HCT116 (cell line): ENCODE measurements at places on chromosomes 11 and 22.

GRCh38 chr22:43862074-43862881, at the start of gene SULT4A1:
TSS of gene SULT4A1 (minus strand) at chr22:43862513. CDS start at chr22:43862382, 131 bp downstream.
- peak; percentile 19 for DNase-seq

DNA sequence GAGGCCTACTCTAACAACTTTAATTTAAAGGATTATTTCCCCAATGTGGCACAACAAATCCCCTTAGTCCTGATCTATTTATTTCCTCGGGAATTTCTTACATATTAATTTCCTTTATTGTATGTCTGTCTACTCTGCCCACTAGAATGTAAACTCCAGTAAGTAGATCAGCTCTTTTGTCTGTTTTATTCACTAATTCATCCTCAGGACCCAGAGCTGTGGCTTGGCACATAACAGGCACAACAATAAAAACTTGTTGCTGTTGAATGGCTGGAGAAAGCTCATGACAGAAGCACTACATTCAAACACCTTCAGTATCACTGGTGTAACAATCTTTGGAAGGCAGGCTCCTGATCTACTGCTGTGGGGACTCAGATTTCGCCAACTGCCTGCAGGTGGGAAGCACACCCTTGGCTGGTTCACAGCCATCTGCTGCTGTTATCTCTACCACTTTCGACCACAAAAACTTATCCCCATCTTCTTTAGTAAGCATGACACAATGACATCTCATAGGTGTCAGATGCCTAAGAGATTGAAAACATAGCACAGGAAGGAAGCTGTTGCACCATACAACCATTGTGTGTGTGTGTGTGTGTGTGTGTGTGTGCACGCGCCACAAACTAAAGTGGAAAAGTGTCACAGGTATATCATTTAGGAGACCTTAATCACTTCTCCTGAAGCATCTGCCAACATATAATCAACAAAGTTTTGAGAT, 11.9 kb downstream of the HIRA start:
- no peak for DNase-seq

GRCh38 chr11:60984149-60984548, 12.7 kb downstream of the CD6 start:
- no peak for DNase-seq

- no peak for DNase-seq
These were observed 35.0 kb downstream of the MAFF start for GRCh38 chr22:38236786-38237185.

DNA sequence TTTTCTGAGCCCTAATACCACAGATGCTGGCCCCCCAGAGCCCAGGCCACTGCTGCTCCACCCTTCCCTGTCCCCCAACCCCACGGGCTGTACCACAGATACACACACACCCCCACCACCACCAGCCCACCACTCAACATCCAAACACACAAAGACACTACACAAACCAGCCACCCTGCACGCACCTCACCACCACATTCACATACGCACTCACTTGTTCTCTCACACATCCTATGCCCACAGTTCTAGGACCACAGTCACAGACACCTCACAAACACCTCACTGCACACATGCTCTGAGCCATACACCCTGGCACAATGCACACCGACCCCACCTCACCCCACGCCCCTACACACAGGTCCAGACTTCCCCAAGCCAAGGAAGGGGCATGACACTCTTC, 22.5 kb upstream of the OAF start:
- no peak for DNase-seq

GRCh38 chr22:44691796-44692661, 10.0 kb upstream of the PRR5 start:
- DNase-seq: no peak

DNA sequence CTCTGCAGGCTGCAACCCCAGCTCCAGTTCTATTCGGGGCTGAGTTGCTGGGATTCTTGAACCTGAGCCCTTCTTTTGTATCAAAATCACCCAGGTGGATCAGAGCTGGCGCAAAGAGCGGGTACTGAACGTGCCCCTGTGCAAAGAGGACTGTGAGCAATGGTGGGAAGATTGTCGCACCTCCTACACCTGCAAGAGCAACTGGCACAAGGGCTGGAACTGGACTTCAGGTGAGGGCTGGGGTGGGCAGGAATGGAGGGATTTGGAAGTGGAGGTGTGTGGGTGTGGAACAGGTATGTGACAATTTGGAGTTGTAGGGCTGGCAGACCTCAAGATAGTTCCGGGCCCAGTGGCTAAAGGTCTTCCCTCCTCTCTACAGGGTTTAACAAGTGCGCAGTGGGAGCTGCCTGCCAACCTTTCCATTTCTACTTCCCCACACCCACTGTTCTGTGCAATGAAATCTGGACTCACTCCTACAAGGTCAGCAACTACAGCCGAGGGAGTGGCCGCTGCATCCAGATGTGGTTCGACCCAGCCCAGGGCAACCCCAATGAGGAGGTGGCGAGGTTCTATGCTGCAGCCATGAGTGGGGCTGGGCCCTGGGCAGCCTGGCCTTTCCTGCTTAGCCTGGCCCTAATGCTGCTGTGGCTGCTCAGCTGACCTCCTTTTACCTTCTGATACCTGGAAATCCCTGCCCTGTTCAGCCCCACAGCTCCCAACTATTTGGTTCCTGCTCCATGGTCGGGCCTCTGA, 3.8 kb downstream of the FOLR1 start:
- no peak for DNase-seq

DNA sequence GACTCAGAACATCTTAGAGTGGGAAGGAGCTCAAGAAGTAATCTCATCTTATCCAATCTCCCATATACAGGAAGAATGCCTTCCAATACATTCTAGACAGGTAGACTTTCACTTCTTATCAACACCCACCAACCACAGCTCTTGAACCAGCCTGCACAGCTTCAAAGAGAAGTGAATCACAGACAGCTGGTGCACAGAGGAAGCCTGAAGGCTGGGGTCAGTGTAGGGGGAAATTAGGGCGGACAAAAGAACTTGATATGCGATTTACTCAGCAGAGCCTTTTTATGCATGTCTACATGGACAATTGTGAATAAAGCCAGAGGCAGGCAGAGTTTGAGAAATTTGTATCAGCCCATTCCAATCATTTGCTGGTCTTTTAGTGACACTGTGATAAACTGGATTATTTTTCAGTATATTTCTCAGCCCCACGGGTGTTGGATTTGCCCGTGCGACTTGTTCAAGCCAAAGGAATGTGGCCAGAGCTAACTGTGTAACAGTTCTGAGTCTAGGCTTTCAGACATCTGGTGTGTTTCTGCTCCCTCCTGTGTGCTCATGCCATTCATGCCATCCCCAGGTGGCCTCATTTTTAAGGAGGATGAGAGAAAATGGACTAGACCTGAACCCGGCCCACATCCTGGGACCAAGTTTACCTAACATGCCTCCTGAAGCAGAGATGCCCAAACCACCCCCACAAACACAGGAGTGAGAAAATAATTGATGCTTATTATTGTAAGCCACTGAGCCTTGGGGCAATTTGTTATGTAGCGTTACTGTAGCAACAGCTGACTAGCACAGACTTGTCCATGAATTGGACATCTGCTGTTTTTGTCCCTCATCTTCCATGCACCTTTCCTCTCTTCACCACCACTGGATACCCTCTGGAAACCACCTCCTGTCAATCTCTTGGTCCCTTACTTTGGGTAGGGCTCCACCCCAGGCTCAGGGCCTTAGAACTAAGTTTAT, 137.5 kb upstream of the HSD17B12 start:
- DNase-seq: no peak

DNA sequence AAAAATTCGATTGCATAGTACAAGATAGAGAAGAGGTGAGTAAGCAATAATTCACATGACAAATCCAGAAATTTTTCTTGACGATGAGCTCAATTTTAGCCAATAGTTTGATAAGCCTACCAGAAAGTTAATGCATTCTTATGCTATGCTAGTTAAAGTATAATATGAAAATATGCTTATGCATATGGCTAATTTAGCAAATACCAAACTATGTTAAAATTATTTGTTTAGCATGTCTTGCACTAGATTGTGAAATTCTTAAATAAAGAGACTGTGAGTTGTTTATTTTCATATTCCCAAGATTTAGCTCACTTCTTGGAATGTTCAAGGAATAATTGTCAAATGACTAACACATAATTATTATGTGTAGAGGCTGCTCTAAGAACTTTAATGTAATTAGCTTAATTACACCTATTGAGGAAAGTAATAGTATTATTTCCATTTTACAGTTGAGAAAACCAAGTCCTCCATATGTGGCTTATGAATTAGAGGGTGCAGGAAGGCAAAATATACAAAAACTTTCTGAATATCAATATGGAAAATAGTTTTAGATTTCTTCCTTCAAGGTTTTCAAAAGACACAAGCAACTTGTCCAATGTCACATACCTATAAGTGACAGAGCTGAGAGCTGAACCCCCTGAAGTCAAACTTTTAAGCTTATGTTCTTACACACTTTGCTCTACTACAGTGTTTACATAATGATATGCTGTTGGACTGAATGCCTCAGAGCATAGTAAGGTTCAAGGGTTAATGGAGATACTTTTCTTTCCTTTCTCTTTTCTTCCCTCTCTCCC, 45.9 kb upstream of the ARHGAP20 start:
- no peak for DNase-seq

GRCh38 chr22:47298017-47298785, 535.8 kb downstream of the TBC1D22A start:
- DNase-seq: no peak

DNA sequence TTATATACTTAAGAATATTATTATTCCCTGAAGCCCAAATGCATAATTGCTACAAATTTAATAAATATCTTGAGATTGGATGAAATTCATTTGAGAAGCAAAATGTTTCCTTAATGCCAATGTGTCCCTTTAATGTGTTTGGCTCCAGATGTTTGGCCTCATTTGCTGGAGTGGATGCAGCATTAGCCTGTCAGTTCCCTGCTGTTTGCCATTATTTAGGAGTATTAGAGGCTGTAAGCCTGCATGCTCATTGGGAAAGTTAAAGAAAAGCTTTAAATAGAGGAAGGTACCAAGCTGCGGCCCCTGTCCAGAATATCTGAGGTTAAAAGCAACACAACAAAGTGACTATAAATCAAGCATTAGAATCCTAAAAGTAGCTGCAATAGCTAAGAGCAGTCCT, 54.8 kb upstream of the PITPNB start:
- DNase-seq: no peak

- DNase-seq: no peak
These were observed 57.8 kb downstream of the NXPE1 start for GRCh38 chr11:114501901-114502300.

DNA sequence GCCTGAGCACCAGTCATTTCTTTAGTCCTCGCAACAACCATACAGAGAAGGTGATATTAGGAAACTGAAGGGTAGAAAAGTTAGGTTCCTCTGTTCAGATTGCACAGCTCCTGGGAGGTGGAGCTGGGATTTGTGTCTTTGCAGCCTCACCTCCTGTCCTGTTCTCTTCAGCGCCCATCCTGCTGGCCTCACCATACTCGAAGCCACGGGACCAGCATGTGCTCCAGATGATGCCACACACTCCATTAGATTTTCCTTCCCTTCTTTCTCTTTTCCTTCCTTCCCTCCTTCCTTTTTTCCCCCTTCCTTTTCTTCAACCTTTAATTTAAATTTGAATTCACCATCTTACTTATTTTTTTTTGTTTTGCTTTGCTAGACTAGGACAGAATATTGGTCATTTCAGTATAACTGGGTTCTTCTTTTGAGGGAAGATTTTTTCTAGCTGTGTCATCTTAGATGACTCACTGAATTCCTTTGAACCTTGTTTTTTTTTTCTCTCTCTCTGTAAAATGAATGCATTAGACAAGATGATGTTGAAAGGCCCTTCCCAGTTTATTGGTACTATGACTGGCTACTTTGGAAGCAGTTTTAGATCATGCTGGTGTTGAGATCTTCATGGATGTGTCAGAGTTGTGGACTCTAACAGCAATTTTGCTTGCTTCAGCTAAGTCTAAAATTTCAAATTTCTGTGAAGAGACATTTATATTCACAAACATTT, 662.5 kb upstream of the TENM4 start:
- no peak for DNase-seq

GRCh38 chr11:9838961-9839360, 175.1 kb downstream of the SWAP70 start:
- DNase-seq: no peak

DNA sequence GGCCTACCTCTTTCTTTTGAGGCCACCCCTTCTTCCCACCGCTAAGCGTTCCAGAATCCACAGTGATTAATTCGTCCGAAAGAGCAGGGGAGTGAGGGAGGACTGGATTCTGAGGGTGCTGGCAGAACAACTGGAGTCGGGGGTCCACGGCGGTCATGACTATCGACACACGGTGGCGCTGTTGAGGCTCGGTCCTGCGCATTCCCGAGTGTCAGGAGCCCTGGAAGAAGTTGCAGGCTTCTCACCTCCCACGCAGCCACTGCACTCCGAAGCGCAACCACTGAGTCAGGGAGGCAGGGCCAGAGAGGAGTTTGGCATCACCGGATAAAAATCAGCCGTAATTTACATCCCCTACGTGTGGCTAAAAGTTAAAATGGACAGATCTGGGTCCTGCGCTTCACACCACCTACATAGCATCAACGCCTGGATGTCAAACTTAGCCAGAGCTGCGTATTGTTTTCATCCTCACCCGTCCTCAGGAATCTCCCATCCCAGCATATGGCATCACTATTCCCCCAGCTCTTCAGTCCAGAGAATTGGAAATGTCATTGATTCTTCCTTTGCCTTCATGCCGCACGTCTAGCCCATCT, 10.7 kb upstream of the CTSF start:
- peak; percentile 31 for DNase-seq

DNA sequence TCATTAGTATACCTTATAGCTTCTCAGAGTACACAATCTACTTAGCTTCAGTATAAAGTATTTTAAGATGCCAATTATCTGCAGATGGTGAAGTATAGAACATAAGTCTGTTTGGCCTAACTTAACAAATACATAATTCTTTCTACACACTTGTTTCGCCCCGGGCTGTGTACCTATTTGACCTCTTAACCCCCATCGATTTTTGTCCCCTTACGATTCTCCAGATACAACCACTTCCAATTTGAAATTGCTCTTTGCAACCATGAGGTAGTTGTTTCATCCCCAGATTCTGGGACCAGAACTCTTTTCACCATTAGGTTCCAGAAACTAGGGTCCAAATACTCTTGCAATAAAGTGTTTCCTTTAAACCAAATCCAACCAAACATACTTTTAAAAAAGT, 10.0 kb upstream of the UPB1 start:
- DNase-seq: no peak

GRCh38 chr22:50030297-50031188, 18.0 kb upstream of the IL17REL start:
- DNase-seq: peak; percentile 75

- DNase-seq: no peak
These were observed 23.9 kb downstream of the TSPAN32 start for GRCh38 chr11:2325719-2326118.

DNA sequence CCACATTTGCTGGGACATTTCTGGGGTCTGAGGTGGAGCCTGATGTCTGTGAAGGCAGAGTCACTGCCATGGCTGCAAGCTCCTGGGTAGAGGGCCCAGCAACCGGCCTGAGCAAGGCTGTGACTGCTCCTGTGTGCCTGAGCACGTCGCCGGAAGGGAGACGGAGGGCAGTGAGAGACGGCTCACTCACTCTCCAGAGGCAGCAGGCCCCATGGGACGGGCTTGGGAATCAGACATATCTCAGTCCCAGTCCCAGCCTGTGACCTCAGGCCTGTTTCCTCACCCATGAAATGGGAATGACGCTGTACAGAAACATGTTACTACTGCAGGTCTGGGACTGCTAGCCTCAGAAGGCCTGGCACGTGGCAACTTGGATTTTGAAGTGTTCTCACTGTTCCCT, 36.4 kb upstream of the RASL10A start:
- DNase-seq: no peak
